ENCODE measurements at places on chromosomes 2 and 18. TPM values are rescaled to one million over a fixed set of nuclear protein-coding genes. Genes with fewer than 3 reads are reported as not detected.

The TLX2 gene
- total RNA-seq = not detected

The MROH2A gene
- not detected for total RNA-seq

The MC5R gene
- total RNA-seq = not detected

The GPR45 gene
- total RNA-seq = 0.22 TPM

The GNLY gene
- not detected for total RNA-seq

The ZNF396 gene
- 0.29 TPM for total RNA-seq

The TUBA3D gene
- not detected for total RNA-seq

The STRN gene
- total RNA-seq = 8.0 TPM

The RAX gene
- not detected for total RNA-seq

The PROKR1 gene
- total RNA-seq = 0.14 TPM

The GBX2 gene
- 4.8 TPM for total RNA-seq

The UGT1A4 gene
- total RNA-seq = 0.07 TPM

The PER2 gene
- 4.1 TPM for total RNA-seq

The FIGLA gene
- not detected for total RNA-seq

The PLCD4 gene
- 0.58 TPM for total RNA-seq

The PSTPIP2 gene
- 7.2 TPM for total RNA-seq

All from epithelial cell of proximal tubule (primary cell).